Activated CD4-positive, alpha-beta T cell treated with anti-CD3 and anti-CD28 coated beads for 4 hours (primary cell): ENCODE measurements at places on chromosomes 11 and 22.

- no peak for DNase-seq
These were observed 188.5 kb downstream of the MPPED1 start for GRCh38 chr22:43600265-43600664.

DNA sequence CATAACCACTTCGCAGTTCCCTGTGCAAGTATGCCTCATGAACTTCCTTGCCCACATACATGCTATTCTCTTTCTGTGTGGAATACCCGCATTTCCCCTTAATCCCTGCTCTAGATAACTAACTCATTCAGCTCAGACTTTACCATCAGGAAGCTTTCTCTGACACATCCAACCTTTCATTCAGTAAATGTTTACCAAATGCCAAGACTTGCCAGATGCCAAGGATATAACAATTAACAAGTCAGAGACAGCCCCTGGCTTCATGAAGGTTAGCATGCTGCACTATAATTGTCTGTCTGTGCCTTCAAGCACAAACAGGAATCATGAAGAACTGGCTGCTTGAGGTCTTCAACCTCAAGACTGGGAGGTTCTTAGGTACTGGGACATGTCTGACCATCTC lies 71.2 kb upstream of the GDPD4 start:
- no peak for DNase-seq

- no peak for DNase-seq
These were observed 12.6 kb upstream of the TTLL12 start for GRCh38 chr22:43199541-43199940.

GRCh38 chr11:123018702-123019101 lies 37.1 kb upstream of the BSX start:
- no peak for DNase-seq

DNA sequence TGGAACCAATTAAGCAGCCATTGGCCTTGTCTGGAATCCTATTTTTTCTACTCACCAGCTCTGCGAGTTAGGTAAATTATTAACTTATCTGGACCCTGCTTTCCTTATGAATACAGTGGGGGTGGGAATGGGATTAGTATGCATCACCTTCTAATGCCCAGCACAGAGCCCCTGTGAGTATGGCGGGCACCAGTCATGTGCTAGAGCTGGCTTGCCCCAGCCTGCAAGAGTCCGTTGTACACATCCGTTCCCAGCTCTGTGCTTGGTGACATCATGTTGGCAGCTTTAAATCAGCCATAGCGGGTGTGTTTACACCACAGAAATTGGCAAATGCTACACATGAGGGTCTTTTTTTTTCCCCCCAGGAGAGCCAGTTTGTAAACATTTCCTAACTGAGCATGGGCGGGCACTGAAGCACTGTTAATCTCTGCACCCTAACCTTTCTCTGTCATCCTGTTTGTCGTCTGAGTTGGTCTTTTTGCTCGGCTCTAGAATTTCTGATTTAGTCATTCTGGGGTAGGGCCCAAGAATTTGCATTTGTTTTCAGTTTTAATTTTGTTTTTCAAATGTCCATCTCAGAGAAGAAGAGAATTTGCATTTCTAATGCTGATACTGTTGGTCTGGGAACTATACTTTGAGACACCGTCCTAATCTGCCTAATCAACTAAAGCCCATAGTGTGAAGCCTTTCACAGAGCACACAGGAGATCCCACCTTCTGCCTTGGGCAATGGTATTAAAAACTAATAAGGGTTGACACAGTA lies 130.3 kb upstream of the TBCEL start:
- DNase-seq, result no peak

- DNase-seq, result no peak
These were observed 105.2 kb upstream of the RRM1 start for GRCh38 chr11:3989276-3989920.

DNA sequence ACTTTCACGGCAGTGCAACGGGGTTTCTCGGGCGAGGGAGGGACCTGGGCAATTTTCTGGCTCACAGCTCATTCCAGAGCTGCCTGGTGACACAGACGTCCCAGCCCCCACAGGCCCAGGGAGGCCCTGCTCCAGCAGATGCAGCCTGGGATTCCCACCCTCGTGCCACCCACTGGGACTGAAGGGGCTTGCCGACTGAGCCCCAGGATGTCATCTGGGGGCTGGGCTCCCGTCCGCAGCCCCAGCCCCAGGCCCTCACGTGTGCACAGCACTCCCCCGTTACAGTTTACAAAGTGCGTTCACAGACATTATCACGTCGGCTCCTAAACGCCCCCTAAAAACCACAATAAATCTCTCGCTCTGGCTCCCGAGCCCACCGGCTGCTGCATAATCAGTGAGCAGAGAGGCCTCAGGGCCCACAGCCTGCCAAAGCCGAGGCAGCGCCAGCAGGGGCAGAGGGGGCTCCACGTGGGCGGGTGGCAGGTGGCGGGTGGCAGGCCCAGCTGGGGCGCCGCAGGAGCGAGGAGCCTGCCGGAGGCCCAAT lies 76.9 kb upstream of the TCF20 start:
- DNase-seq, result no peak

- no peak for DNase-seq
These were observed 151.8 kb upstream of the TIMP3 start for GRCh38 chr22:32649515-32650200.

- DNase-seq, result no peak
These were observed 40.7 kb upstream of the CCDC179 start for GRCh38 chr11:22900764-22901486.

- no peak for DNase-seq
These were observed 22.1 kb upstream of the FGF3 start for GRCh38 chr11:69841170-69841858.

DNA sequence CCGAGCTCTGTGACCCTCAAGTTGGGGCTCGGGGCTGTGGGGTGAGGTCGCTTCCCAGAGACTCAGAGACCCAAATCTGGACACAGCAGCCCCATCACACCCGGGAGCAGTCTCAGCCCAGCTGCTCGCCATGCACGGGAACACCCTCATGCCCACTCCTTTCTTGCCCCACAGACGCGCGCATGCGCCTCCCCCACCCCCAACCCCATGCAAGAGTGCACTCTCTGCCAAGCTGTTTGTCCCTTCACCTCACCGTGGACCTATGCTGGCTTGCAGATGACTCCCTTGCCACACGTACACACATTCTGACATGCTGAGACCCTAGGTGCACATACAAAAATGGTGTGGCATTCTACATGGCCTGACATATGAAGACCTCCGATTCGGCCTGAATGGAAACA lies 478 bp upstream of the CD248 start:
- no peak for DNase-seq

- DNase-seq, result no peak
These were observed 33.8 kb downstream of the EHF start for GRCh38 chr11:34654483-34655334.

GRCh38 chr11:130583801-130584211 lies 135.4 kb downstream of the ADAMTS15 start:
- no peak for DNase-seq

DNA sequence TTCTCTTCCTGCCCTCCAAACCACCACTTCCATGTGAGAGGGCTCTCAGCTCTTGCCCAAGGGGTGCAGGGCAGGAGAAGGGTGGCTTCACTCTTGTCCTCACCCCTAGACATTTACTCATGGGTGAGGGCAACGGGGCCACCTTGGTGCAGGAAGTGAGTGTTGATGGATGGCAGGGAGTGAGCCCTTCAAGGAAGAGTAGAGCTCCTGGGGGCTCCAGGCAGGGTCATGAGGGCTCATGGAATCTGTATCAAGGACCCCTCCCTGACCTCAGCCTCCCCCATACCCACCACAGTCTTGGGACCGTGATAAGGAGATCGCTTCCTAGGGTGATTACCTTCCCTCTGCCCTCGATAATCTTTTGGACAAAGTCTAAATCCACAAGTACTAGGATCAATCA lies 37.8 kb downstream of the TSPAN18 start:
- no peak for DNase-seq

GRCh38 chr11:61378713-61379313 lies 13.6 kb upstream of the TMEM216 start:
- DNase-seq, result no peak

DNA sequence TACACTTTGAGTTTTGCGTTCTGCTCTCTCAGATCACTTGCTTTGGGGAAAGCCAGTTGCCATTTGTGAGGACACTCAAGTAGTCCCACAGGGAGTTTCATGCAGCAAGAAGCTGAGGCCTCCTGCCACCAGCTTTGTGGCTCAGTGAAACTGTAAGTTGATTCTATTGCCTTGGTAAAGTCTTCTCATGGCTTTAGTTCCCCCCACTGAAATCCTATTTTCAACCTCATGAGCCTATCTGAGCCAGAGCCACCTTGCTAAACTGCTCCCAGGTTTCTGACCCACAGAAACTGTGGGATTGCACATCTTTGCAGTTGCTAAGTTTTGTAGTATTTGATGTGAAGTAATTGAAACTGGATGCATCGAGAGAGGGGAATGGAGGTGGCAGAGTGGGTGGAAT lies 85.4 kb upstream of the TOP3B start:
- DNase-seq, result no peak

GRCh38 chr11:80031014-80031600 lies 590.3 kb upstream of the TENM4 start:
- no peak for DNase-seq

DNA sequence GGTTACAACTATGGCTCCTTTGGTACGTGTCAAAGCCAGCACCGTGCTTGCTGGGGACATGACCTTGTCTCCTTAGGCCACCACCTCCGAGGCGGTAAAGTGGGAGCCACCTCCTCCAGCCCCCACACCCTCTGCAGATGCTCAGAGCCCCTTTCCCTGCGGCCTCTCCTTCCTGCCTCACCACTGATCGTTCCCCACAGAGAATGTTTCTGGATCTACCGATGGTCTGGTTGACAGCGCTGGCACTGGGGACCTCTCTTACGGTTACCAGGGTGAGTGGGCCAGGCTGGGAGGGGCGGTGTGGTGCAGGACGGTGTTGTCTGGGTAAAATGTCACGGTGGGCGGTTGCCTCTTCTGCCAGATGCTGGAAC lies 8.9 kb downstream of the SIDT2 start:
- DNase-seq, result no peak

DNA sequence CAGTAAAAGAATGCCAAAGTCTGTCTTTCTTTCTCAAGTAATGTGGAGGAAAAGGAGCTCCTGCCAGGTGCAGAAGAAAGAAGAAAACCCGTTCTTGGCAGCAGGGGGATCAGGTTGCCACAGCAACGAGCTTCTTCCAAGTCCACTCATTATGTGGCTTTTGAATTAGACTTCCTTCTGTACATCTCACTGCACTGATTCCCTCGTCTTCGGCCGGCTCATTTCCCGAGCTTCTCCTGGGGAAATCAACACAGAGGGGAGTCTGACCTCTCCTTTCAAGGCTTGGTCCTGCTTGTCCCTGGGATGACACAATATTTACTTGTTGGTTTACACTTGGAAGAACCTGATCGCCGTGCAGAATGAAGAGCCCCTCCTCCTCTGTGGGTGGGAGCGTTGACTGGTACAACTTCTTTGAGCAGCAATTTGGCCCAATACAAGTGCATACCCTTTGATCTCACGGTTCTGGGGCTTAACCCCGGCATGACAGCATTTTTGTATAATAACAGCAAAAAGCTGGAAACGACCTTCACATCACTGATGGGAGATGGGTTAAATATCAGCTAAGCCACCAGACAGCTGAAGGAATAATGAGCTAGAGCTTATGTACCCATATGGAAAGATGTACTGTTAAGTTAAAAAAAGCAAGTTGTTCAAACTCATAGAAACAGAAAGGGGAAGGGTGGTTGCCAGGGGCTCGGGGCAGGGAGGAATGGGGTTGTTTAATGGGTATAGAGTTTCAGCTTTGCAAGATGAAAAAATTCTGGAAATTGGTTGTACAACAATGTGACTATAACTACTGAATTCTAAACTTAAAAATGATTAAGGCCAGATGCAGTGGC lies 35.4 kb downstream of the MCHR1 start:
- no peak for DNase-seq

DNA sequence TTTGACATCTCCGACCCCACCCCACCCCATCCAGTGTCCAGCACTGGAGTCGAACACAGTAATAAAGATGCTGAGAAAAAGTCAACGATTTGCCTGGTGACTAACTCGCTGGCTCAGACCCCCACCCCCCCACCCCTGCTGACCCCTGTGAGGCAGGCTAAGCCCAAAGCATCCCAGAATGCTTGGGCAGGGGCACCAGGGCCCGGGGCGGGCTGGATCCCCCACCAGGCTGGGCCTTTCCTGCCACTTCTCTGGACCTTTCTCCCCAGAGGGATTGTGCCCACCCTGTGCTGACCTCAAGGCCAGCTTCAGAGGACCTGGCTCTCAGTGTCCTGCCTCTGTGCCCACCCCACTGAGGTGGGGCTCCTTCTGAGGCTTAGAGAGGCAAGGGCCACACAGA lies 1.8 kb downstream of the C11orf86 start:
- no peak for DNase-seq

- no peak for DNase-seq
These were observed 57.4 kb downstream of the CHRDL2 start for GRCh38 chr11:74673693-74674360.

- no peak for DNase-seq
These were observed 173.4 kb upstream of the BDNF start for GRCh38 chr11:27873664-27874063.

- no peak for DNase-seq
These were observed 328.7 kb upstream of the B3GAT1 start for GRCh38 chr11:134740590-134741261.

DNA sequence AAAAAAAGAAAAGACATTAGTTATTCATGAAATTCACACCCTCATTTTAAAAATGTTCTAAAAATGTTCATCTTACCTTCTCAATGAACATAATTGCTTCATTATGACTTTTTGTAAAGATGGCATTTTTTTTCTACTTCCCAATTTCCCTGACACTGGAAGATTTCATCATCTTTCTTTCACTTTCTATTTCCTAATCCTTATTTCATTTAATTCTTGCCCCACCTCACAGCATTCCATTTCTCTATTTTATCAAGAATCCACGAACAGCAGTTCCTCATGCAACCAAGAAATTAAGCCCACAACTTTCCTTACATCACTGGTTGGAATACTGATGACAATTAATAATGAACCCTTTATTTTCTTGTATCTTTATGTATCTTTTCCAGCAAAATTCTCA lies 1.9 kb downstream of the PATL1 start:
- DNase-seq, result no peak

DNA sequence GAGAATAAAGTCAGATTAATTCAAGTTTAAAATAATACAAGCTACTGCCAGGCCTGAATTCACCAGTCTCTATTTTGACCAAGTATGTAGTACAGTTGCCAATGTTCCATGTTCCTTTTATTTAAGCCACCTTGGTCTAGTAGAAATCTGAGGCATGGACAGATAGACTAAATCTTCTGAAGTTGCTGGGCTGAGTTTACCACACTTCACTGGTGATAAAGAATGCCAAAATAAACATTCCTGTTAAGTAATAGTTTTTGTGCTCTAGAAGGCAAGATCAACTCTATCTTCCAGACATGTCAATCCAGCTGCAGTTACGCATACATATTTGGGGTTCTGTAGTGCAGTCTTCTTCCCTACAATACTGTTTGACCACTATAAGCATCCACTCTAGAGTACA lies 83.9 kb upstream of the C11orf87 start:
- DNase-seq, result no peak

- no peak for DNase-seq
These were observed 36.7 kb downstream of the SHISAL1 start for GRCh38 chr22:44276041-44276440.

- DNase-seq, result no peak
These were observed 4.5 kb downstream of the PRDM11 start for GRCh38 chr11:45150943-45151342.
